ENCODE measurements at places on chromosomes 5 and 9. TPM values are rescaled to one million over a fixed set of nuclear protein-coding genes. Genes with fewer than 3 reads are reported as not detected.
A peak's percentile ranks its signal among the peaks of the same experiment; 100 is the strongest.

- H3K27me3 ChIP-seq = no peaks in the 10 kb centered on the region
- no peak overlapping the region for H3K4me3 ChIP-seq
- no peaks in the 10 kb centered on the region for H3K4me1 ChIP-seq
- DNase-seq = no peak
These were observed 22.4 kb downstream of the GOLGA2 start for GRCh38 chr9:128253140-128253990.

DNA sequence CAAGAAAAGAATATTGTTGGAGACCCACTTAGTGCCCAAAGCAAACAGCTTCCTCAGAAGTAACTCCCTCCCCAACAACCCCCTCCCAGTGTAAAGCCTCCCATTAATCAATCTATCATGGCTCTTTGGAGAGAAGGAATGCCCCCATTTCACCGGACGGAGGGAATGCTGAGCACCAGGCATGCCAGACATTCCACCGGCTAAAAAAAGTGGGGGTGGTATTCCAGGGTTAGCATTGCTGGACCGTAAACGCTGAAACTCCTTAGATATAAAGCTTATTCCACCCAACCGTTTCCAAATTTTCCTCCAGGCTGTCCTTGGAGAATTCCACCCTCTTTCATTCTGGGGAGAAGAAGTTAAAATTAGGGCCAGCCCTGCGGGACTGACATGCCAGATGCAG lies 363 bp upstream of the MAMDC2 start:
- H3K4me1 ChIP-seq = peaks cover 14% of the 10 kb centered on the region
- no peaks in the 10 kb centered on the region for H3K27me3 ChIP-seq
- peak overlapping the region; percentile 66 for H3K4me3 ChIP-seq
- no peaks in the 10 kb centered on the region for H3K36me3 ChIP-seq

DNA sequence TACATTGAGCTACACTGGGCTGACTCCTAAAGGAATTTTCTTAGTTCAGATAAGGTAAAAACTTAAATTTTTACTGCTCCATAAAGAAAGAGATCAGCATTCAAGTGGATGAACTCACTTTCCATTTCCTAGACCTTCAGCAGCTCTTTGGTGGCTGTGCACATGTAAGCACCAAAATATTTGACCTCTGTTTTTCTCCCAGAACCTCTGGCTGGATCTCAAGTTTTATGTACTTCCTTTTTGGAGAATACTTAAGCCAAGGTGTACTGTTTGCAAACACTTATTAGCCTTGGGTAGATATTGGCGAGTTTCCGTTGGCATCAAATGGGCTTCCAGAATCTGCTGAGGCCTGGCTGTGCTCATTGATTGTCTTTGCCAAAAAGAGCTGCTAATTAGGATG lies 10.3 kb downstream of the TNC start:
- no peak for DNase-seq
- H3K36me3 ChIP-seq = no peaks in the 10 kb centered on the region
- no peak overlapping the region for H3K27ac ChIP-seq
- no peaks in the 10 kb centered on the region for H3K27me3 ChIP-seq
- no peaks in the 10 kb centered on the region for H3K4me1 ChIP-seq

DNA sequence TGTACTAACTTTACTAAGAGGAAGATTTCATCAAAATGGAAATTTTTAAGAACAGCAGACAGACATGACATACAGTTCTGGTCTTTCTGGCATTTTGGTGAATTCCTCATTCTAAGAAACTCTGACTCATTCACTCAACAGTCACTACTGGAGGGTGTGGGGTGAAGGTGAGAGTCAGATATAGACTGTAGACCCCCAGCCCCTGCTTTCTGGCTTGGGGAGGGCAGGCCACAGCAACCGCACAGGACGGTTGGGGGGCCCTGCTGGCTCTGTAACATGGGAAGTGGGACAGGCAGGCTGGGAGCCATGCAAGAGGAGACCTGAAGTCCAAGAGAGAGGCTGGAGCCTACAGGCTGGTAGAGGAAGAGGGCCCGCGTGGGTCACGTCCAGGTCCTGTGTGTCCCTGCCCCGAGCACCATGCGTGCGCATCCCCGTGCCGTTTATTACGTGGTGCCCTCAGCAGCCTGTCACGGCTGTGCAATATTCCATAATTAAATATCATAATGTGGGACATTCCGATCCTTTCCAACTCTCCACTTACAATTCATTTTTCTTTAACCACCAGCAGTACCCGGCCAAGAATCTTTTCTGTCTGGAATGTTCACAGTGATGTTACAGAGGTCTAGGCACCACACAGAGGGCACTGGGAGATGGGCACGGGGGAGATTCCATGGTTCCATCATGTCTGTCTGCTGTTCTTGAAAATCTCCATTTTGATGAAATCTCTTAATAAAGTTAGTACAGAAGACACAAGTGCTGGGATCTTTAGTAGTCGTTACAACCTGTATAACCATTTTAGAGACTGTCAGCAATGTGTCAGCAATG lies 75.5 kb downstream of the SEMA4D start:
- no peak overlapping the region for H3K4me3 ChIP-seq
- peaks cover 6% of the 10 kb centered on the region for H3K4me1 ChIP-seq
- no peak overlapping the region for H3K27ac ChIP-seq

CDH9 gene
- total RNA-seq = not detected

NUTM2F gene
- total RNA-seq = 1.1 TPM

FBP2 gene
- 2.5 TPM for total RNA-seq

GPR151 gene
- not detected for total RNA-seq

Data from testis (tissue), 5 donors.